ENCODE measurements at places on chromosomes 2 and 18.

DNA sequence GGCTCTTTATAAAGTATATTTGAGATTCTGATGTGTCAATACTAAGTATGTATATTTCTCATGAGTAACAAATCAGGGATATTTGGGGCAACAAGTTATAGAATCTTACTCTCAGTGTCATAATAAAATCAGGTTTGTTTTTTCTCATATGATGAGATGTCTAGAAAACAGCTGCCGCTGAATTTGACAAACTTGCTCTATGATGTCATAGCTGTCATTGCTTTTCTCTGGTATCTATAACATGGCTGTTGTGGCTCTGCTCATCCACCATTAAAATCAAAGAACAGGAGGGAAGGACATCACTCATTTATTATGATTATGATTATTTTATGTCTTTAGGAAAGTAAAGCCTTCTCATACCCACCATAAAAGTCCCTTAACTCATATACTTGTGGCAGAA, 417.2 kb upstream of the LRRTM4 start:
- no peak for DNase-seq

DNA sequence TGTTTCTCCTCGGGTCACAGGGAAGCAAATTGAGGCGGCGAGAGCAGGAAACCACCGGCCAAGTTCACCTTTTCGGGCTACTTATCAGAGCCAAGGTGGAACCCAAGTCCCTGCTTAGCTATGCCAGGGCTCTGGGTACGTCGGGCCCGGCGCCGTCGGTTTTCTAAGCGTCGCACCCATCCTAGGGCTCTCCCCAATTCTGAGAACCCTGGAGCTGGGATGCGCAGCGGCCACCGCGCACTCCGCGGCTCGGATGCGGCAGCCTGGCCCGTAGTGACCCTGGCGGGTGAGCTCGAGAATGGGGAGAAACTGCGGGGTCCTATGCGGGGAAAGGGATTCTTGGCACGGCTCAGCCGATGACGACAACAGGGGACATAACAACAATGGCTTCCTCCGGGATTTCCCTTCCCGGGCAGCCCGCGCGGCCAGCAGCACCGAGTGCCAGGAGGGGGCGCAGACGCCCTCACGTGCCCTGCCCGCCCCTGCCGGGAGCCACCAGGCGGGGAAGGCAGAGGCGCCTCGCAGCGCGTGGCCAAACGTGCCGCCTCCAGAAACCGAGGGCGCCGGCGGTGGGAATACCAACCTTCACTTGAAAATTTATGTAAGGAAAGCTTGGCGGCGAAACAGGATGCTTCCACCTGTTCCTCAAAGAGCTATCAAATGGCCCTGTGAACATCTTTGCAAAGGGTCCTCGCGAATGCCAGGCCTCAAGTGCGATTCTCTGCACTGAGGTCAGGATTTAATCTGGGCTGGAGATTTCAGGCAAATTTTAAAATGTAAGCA, 2.1 kb upstream of the SLC30A3 start:
- DNase-seq = peak; percentile 67

DNA sequence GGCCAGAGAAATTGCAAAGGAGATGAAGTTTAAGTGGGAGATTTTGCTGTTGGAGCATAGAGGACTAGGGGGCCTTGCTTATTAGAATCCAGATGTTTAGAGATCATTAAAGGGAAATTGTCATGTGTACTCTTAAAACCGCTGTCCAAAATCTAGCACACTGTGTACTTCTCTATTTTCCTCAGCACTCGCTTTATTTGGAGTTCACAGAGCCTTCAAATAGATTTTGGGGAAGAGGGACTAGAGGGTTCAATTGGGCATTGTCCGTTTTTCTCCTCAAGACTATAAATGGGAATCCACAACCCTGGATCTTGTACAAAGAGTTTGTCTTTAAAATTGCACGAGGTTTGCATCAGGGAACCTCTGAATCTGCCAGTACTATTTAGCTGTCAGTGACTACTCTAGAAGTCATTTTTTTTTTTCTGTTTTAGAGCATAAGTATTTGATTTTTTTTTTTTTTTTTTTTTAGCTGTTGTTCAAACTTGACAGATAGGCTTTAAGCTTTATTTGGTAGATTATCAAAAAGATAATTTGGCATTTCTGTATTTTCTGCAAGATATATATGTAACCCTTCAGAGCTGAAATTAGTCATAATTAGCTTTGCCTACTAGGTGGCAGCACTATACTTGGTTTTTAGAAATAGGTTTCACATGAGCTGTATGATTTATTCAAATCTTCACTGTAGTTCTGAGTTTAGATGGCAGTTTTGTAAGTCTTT, 14.2 kb downstream of the PMS1 start:
- DNase-seq = peak; percentile 52

DNA sequence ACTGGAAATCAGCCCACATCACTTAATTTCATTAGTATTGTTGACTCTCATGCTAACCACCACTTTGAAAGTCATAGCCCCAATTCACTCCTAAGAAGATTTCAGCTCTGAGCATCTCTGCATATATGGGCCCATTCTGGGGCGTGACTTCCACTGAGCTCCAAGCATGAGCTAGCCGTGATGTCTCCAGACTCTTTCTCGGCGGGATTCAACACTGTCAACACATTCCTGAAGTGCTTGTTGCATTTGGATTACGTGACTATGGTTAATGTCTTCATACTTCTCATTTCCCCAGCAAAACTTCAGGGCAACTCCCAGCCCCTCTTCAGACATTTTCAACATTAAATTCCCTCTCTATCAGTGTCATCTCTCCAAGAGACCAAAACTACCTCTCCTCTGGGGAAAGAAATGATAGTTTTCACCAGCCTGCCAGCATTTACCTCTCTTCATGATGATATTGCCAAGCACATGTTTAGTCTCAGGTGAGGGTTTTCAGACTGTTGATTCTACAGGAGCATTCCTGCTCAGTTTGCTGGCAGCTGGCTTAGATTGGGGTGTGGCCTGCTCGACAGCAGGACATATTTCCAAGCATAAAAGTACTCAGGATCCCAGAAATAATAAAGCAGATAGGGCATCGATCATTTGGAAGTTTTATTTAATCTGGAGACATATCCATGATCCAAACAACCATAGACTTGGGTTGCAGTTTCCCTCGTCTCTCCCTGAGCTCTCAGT, 81.7 kb downstream of the FEZ2 start:
- no peak for DNase-seq

DNA sequence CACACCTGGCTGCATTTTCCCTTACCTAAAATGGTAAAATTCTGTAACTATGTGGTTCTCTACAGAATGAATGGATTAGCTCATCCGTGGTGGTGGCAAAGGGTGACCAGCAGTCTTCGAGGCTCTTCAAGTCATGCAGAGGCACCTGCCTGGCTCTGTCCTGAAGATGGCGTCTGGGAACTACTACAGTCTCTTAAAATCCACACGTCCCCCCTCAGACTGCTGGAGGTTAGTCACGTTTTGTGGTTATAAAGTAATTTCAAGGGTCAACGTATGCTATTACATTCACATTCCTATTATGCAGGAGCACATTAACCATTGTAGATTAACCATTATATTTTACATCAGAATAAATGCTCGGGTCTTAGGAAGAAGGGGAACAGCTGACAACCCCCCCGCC, 616.7 kb downstream of the GALR1 start:
- no peak for DNase-seq

- no peak for DNase-seq
These were observed 7.1 kb upstream of the KCMF1 start for GRCh38 chr2:84963692-84964405.

DNA sequence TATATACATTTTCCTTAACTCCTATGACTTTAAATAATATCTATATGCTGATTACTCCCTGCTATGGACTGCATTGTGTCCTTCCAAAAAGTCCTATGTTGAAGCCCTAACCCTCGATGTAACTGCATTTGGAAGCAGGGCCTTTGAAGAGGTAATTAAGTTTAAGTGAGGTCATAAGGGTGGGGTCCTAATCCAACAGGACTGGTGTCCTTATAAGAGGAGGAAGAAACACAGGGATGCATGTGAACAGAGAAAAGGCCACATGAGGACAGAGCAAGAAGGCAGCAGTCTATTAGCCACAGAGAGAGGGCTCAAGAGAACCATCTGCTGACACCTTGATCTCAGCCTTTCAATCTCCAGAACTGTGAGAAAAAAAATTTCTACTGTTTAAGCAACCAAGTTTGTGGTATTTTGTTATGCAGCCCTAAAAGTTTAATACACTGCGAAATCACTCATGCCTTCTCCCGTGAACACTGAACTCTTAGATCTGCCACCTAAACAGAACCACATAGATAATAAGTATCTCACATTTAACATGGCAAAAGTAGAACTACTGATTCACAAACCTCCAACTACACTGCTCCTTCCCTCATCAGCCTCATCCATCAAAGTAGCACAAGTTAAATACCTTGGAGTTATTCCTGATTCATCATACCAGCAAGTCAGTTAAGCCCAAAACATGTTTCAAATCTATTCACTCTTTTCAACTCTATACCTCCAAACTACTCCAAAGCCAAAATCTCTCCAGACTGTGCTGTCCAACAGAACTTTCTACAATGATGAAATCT, 65.4 kb downstream of the HIBCH start:
- no peak for DNase-seq

GRCh38 chr2:98530114-98530513, 78.2 kb downstream of the COA5 start:
- DNase-seq = no peak

DNA sequence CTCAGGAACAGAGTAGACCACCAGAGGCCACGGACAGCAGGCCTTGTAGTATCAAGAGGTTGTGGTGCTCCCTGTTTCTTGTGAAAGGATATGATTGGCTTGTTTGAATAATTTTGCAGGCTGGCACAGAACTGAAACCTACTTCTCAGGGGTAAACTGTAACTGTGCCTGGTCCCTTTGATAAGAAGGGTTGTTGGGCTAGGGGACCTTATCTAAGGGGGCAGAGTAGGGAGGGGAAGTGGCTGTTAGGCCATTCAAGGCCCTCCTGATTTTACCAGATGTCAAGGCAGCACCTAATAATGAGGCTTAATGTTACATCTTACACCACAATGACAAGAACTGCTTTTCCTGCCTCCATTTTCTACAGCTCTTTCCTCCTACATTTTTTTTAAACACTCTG, 45.6 kb downstream of the GPR39 start:
- no peak for DNase-seq

DNA sequence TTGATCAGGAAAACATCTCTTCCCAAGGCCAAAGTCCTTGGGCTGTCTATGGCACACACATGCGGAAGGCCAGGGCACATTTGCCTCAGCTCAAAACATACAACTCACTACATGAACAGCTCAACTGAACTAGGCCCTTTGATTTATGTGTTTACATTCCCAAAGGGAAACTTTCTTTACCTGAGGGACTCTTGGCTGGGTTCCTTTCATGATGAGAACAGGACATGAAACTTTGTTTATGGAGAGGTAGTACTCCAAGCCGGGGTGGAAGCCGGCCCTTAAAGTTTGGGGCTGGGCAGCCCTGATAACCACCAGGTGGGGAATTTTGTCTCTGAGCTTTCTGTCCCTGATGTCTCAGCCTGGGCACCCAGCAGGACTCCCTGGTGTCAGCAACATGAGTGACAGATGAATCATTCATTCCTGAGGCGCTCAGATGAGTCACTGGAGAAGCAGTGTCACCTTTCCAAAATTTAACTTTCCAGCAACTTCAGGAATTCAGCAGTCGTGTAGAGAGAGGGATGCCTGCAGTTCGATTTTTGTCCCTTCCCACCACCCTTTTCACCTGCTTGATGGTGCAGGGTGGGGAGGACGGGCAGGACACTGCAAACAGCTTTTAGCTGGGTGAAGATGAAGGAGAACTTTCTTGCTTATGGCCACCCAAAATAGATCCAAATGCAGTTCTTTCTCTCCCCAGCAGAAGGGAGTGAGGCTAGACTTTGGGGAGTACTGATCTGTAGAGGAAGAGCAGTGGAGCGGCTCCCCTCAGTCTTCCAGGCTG, 331.6 kb downstream of the DYSF start:
- DNase-seq = no peak

DNA sequence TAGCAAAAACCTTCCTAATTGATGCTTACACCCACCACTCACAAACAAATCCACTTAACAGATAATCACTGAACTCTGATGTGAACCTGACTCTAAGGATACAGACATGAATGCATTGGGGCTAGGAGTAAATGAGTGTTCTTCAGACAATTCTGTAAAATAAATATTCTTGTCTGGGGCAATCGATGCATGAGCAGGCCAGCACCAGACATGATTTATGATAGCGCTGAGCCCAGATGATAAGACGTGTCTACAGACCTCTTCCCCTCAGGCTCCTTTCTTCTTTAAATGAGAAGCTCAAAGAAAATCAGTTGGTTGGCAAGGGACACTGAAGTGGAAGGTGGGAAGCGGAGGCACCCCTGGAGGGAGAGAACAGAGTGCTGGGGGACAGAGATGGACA, 27.3 kb upstream of the BIN1 start:
- no peak for DNase-seq

DNA sequence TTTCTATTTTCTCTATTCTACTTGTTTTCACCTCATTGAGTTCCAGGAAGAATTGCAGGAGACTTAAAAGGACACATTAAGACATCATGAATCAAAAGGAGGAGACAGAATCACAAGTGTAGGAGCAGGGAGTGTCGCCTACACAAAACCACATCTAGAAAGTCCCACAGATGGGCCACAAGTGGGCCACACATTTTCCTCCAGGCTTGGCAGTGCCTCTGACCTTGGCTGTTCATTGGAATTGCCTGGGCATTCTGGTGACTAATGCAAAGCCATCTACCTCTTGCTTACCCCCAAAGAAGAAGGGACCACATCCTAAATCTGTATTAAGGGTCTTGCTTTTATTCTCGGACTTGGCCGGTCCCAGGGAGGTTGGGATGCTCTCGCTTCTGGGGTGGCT, 103.6 kb downstream of the KLHL29 start:
- no peak for DNase-seq

GRCh38 chr2:166031054-166031453, 77.5 kb upstream of the TTC21B start:
- no peak for DNase-seq

DNA sequence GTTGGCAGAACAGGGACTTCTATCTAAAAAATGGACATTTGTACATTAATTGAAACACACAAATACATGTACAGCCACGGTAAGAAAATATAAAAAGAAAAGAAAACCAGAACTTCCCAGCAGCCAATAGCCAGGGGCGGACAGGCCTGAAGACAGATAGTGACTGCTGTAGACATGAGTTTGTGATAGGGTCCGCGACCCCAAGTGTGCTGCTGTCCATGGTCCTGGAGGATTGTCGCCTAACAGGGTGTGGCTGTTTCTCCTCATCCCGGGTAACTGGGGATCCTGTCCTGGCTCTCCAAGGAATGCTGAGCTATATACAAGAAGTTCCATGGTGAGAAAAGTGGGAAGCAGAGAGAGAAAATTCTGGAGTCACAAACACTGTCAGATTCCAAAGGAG, 266.5 kb upstream of the SALL3 start:
- no peak for DNase-seq

- DNase-seq = no peak
These were observed 4.7 kb downstream of the PLCL1 start for GRCh38 chr2:197809064-197809463.

- DNase-seq = peak; percentile 76
These were observed 837 bp upstream of the ACSL3 start for GRCh38 chr2:222859786-222860612.

- peak; percentile 6 for DNase-seq
These were observed 68.2 kb downstream of the ZSWIM2 start for GRCh38 chr2:186780701-186781316.

GRCh38 chr2:130951018-130951417, 114.3 kb downstream of the ARHGEF4 start:
- no peak for DNase-seq

- DNase-seq = peak; percentile 45
These were observed 201.3 kb upstream of the GALNT5 start for GRCh38 chr2:157056200-157056676.

GRCh38 chr2:43047187-43047780, 179.1 kb downstream of the ZFP36L2 start:
- no peak for DNase-seq
